ENCODE measurements at places on chromosomes 2 and 18. TPM values are rescaled to one million over a fixed set of nuclear protein-coding genes. Genes with fewer than 3 reads are reported as not detected.

DNA sequence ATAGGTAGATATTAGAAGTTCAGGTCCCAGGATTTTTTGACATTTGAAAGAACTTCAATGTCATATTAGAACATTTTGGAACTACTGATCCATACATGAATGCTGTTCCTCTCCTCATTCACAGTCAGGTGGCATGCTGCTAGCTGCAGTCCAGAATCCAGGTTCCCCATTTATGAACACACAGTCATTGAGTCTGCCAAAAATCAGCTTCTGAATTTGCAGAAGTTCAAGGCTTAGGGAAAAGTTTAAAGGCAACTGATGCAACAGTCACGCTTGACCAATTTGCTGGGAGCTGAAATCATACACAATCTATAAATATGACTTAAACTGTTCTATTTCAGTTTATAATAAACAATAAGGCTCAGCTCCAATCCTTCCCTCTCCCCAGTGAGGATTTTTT is 17.3 kb upstream of the TTR start:
- DNase-seq: no peak

DNA sequence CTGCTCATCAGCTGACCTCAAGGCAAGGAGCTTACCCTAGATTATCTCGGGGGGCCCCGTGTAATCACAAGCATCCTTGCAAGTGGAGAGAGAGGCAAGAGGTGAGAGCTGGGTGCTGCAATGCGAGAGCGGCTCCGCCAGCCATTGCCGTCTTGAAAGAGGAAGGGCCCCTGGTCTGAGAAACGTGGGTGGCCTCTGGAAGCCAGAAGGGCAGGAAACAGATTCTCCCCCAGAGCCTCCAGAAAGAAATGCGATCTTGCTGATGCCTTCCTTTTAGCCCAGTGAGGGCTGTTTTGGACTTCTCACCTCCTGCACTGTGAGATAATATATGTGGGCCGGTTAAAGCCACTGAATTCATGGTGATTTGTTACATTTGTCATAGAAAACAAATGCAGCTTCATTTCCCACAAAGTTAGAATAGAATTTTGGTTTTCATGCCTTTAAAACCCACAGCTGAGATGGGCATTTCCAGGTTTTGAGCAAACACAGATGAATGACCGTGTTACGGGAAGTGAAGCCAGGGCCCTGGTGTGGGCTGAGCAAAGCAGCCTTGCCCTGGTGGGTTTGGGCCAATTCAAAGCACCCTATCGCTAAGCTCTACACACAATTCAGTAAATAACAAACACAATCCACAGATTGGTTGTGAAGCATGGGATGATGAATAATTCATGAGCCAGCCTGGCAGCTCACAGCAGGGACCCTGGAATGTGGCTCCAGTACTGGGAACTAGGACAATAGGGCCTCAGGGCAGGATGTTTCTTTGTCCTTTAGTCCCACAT is 319.9 kb upstream of the HS6ST1 start:
- DNase-seq: peak; percentile 29

DNA sequence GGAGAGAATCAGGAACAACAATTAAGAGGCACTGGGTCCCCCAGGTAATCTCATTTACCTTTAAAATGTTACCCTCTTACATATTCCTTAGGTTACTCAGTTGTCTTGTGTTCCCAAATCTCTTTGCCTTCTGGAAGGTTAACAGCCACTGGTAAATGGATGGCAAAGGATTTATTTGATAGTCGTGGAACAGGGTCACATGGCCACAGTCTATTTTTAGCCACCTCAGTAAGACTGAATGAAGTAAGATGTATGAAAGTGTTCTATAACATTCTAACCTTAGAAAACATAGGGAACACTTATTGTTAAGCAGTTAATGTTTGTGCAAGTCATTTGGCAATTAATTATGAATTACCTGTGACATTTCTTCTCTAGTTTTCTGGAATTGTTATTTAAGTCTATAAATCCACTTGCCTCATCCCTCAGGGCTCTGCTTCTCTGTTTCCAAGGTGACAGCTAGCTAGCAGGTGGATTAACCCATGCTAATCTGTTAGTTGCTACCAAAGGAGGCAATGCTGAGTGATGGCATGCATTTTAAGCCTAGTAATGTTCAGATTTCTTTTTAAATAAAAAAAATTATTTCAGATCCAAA is 211.0 kb downstream of the PIK3C3 start:
- DNase-seq: no peak

GRCh38 chr2:210584834-210585233 is 28.4 kb downstream of the CPS1 start:
- no peak for DNase-seq

DNA sequence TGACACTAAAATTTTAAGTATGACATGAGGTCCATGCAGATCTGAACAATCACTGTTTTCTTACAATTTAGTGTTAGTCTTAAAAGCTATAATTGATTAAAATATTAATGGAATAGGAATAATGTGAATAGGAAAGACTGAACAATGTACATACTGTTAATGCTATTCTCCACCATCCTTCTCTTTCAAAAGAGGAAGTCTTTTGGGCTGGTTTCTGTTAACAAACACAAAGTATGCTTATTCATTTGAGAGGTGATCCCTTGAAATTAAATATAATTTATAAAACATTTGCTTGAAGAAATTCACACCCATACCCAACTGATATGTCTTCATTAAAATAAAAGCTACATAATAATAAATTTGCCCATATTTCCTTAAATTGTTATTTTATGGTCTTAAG is 2.3 kb downstream of the STPG4 start:
- no peak for DNase-seq

- DNase-seq: no peak
These were observed 166.5 kb upstream of the CXCR4 start for GRCh38 chr2:136284226-136285119.

- DNase-seq: peak; percentile 54
These were observed 22.9 kb downstream of the RBM43 start for GRCh38 chr2:151238527-151239487.

- no peak for DNase-seq
These were observed 31.9 kb downstream of the EXOC6B start for GRCh38 chr2:72793798-72794440.

DNA sequence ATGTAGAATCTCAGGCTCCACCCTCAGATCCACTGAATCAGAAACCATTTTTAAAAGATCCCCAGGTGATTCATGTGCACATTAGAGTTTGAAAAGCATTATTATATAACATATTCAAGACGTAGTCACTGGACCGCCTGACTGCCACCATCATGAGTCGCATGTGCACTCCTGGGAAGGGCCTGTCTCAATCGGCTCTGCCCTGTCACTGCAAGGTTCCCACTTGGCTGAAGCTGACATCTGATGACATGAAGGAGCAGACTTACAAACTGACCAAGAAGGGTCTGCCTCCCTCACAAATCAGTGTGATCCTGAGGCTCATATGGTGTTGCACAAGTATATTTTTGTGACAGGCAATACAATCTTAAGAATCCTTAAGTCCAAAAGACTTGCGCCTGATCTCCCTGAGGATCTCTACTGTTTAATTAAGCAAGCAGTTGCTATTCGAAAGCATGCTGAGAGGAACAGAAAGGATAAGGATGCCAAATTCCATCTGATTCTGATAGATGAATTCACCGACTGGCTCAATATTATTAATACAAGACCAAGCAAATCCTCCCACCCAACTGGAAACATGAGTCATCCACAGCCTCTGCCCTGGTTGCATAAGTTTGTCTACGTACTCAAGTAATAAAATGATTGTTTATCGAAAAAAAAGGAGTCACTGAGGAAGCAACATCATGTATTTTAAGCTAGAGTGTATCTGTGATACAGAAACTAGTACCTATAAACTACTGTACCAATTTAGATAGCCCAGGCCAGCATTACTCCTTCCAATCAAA is 26.2 kb downstream of the ATAD2B start:
- DNase-seq: no peak

DNA sequence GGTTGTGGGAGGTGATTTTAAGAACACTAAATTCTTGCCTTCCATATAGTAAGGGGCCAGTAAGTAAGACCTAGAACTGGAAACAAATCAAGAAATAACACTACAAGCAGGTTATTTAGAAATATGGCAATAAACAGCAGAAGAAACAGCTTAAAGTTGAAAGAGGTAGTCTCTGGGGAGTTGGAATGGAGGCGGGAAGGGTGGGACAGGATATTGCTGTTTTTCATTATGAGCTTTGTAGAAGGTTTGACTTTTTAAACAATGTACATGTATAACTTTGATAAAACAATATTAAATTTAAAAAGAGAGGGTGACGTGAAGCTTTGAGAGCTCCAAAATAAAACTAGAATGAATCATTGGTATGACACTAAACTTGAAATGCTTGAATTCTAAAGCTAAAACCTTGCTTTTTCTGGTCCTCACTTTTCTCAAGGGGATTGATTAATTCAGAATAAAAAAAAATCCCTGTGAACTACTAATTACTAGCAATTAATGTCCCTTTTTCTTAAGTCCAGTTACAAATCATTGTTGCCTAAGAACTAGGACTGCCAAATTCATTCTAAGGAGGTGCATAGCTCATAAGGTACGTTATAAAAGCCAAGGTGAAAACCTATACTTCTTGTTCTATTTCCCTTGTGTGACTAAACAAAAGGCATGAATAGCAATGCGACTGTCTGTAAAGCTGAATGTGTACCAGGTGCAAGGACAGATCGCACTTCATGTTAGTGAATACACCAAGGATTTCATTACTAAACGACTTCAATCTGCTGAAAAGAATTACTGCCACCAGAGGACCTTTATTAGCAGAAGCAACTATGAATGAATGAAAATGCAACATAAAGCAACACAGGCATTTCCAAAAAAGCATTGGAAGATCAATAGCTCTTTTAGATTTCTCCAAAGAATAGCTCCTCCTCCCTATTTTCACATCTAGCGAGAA is 177.5 kb downstream of the RBM43 start:
- DNase-seq: no peak

- peak; percentile 33 for DNase-seq
These were observed 7.0 kb downstream of the SLC35F6 start for GRCh38 chr2:26770986-26771586.

- no peak for DNase-seq
These were observed 9.3 kb downstream of the PTH2R start for GRCh38 chr2:208415897-208416296.

DNA sequence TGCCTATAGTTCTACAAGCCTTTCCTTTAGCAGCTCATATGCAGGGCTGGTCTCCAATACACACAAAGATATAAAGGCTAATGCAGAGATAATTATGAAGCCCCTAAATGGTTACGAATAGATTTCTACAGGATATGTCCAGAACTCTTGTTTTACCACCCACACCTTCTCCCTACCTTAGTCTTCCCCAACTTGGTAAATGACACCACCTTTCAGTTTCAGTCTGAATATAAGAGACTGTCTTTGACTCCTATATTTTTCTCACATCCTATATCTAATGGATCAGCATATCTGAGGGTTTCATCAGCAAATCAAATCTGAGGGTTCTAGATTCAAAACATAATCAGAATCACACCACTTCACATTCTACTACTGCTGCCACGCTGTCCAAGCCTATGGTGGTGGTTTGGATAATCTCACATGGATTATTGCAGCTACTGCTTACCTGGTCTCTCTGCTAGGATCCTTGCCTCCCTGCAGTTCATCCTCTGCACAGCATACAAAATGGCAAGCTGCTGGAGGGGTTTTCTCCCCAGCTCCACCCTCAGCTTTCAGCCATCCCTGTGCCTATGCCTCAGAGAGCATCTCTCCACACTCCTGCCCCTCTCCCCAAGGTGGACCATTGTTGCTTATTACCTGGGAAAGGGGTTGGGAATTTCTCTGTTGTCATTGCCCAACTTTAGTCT is 178.0 kb upstream of the SPOPL start:
- no peak for DNase-seq

- DNase-seq: no peak
These were observed 26.4 kb downstream of the CAPN13 start for GRCh38 chr2:30780776-30781330.

- no peak for DNase-seq
These were observed 96.3 kb downstream of the SH3RF3 start for GRCh38 chr2:109225170-109225782.

GRCh38 chr2:134703426-134703825 is 15.4 kb downstream of the TMEM163 start:
- no peak for DNase-seq

The AKAIN1 gene
- total RNA-seq: not detected

The ANKRD62 gene
- 0.13 TPM for total RNA-seq

The TBC1D8 gene
- 27.5 TPM for total RNA-seq

The HOXD9 gene
- total RNA-seq: 0.56 TPM

The TUBA3E gene
- total RNA-seq: not detected

The SELENOI gene
- 28.2 TPM for total RNA-seq

Data from endothelial cell (in vitro differentiated cells).